ENCODE measurements at places on chromosomes 6 and 20. TPM values are rescaled to one million over a fixed set of nuclear protein-coding genes. Genes with fewer than 3 reads are reported as not detected.

- no peak for DNase-seq
These were observed 44.4 kb downstream of the TSHZ2 start for GRCh38 chr20:53016534-53017042.

- no peak for DNase-seq
These were observed 208.2 kb downstream of the COL12A1 start for GRCh38 chr6:74997646-74998045.

DNA sequence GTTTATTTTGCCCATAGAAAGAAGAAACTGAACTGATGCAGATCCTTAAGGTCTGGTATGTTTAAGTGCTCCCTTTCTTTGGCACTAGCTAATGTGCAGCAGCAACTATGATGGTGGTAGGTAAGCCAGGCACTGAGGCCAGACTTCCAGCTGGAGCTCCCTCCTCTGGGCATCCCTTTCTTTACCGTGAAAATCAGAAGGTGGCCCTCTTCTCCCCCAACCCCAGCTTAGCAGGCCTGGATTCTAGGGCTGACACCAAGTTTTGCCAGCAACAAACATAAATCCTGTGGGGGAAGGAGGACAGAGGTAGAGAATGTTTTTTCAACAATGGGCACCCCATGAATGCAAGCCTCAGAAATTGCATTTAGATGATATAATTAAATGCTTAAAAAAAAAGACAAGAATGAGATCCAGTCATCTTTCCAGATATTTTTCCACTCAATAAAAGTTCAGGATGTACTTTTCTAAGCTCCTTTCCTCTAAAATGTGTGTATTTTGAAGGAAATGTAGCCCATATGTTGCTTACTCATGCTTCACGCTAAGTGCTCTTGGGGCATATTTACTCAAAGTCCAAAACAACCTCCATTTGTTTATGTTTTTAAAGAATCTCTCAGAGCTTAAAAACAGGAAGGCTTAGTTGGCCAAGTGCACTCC is 123.9 kb upstream of the NXT1 start:
- no peak for DNase-seq

Gene MCCD1
- not detected for polyA plus RNA-seq

- DNase-seq, result no peak
These were observed 93.8 kb upstream of the RPS6KA2 start for GRCh38 chr6:166720856-166721255.

DNA sequence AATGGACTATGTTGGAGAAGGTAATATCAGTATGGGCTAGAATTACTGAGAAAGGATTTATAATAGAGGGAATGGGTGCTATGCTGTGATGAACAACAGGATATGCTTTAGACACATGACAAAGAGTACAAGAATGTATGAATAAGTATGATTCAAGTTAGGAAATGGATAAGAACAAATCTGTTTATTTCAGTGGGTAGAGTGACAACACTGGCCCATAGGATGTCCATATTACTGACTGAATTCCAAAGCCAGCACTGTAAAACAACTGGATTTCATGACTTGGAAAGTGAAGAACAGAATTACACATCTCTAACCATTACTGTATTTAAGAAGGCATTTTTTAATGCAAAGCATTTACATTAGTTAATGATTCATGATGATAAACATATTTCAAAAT is 35.9 kb downstream of the EPM2A start:
- no peak for DNase-seq

DNA sequence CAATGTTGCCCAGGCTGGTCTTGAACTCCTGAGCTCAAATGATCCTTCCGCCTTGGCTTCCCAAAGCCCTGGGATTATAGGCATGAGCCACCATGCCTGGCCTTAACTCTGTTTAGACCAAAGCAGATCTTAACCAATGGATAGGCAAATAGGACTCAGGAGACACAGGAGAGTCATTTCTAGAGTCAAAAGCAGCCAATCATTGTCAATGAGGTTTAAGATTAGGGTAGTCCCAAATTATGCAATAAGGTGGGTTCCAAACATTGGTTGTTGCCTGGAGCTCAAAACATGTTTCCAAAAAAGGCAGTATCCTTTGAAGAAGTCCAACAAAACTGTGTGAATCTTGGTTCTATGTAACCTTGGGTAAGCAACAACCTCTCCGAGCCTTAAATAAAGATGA is 95.7 kb upstream of the JARID2 start:
- DNase-seq, result no peak

Gene TUBB2B
- polyA plus RNA-seq, result 6.9 TPM

DNA sequence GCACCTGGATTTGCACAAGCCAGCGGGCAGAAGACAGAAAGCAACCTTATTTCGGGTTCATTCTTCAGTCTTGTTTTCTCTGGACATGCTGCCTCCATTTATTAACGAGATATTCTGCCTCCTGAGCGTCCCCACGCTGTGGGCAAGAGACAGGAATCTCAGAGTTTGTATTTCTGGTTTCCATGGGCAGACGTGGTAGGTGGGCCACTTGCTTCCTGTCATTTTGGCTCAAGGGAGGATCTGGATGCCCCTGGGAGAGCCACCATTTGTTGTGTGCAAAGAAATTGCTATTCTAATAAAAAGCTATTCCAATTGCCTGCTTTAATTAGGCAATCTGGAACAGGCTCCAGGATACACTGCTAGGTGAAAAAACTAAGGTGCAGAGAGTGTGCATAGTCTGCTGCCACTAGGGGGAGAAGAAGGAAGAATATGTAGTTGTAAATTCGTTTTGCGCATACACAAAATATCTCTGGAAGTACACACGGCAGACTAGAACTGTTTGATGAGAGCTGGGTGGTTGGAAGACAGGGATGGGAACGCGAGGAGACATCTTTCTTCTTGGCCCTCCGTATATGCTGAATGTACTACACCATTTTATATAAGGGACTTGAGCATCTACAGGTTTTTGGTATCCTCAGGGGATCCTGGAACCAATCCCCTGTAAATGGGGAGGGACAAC is 30.1 kb upstream of the SLC16A10 start:
- DNase-seq, result peak; percentile 38

- DNase-seq, result no peak
These were observed at the start of gene COL20A1 for GRCh38 chr20:63292904-63293303. Gene COL20A1 (plus strand): TSS chr20:63293186. CDS start chr20:63295108, 1,922 bp downstream.

Gene LPA
- polyA plus RNA-seq, result 0.22 TPM

DNA sequence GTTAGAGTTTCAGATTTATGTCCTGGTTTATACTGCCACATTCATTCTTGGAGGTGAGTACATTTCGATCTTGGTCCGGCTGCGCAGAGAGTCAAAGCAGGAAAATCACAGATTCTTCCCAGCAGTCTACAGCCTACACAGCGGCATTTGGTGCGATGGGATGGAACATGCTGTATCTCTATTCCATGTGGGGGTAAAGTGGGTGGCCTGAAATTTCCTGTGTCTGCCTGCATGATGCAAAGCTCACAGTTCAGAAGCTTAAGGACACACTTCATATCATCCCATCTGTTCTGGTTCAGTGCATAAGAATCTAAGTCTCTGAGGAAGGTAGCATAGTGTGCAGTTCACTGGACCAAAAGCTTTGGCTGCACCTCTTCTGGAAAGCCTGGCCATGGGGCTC is at the start of gene DEFB127:
Gene DEFB127 (plus strand): TSS at position 301 of the 400 bp plus-strand sequence. CDS start 91 bp downstream, at position 392.
- DNase-seq, result no peak

- no peak for DNase-seq
These were observed 118.6 kb downstream of the MOXD1 start for GRCh38 chr6:132282696-132283095.

Gene TNXB
- 9.0 TPM for polyA plus RNA-seq

Gene GRM1
- 0.04 TPM for polyA plus RNA-seq

GRCh38 chr6:142822842-142823241 is 122.1 kb downstream of the HIVEP2 start:
- no peak for DNase-seq

GRCh38 chr6:74715355-74716085 is 490.3 kb downstream of the COL12A1 start:
- no peak for DNase-seq

Gene ATRN
- 35.3 TPM for polyA plus RNA-seq

DNA sequence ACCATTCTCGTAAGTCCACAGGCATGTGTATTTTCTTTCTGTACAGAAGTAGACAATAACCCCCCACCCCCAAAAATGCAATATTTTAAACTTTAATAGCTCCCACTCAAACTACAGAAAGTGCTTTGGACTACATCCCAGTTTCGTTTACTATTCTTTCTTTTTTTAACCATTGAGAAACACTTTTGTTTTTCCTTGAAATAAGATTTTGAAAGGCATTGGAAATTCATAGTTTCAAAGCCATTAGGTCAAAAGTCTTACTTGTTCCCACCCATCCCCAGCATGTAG is 140.0 kb downstream of the KIF16B start:
- DNase-seq, result no peak

Gene MLN
- polyA plus RNA-seq, result not detected

GRCh38 chr6:30312676-30313321 is 13.9 kb upstream of the TRIM39 start:
- DNase-seq, result no peak

DNA sequence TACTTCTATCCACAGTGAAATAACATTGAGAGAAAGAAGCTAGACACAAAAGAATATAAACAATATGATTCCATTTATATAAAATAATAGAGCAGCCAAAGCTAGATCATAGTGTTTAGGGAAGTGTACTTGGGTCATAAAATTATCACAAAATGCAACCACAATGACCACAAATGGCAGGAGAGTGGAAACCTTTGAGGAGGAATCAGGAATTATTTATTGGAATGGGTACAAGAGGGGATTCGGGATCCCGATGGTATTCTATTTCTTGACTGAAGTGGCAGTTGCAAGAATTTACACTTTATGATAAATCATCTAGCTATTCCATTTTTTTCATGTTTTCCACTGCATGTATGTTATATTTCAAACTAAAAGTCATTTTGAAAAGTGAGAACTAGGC is 76.1 kb downstream of the IPCEF1 start:
- no peak for DNase-seq

Gene CDSN
- polyA plus RNA-seq, result not detected

Gene ELOVL2
- 3.4 TPM for polyA plus RNA-seq

GRCh38 chr6:52517502-52518278 is 59.2 kb downstream of the TRAM2 start:
- no peak for DNase-seq

Gene FUT9
- polyA plus RNA-seq, result 0.51 TPM

Gene PACRG
- polyA plus RNA-seq, result 6.4 TPM

DNA sequence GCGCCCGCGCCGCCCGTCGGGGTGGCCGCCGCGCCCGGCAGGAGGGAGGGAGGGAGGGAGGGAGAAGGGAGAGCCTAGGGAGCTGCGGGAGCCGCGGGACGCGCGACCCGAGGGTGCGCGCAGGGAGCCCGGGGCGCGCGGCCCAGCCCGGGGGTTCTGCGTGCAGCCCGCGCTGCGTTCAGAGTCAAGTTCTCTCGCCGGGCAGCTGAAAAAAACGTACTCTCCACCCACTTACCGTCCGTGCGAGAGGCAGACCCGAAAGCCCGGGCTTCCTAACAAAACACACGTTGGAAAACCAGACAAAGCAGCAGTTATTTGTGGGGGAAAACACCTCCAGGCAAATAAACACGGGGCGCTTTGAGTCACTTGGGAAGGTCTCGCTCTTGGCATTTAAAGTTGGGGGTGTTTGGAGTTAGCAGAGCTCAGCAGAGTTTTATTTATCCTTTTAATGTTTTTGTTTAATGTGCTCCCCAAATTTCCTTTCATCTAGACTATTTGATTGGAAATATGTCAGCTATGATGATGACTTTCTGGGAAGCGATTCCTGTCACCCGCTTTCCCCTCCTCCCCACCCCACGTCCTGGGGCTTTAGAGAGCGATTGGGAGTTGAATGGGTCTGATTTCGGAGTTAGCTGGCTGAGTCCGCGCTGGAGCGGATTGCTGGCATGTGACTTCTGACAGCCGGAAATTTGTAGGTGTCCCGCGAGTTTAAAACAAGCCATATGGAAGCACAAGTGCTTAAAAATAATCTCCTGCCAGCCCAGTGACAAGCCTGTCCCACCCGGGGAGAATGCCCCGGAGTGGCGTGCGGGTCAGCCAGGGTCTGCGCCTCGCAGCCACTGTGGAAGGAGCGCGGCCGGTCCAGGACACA is 1.1 kb downstream of the ESR1 start:
- no peak for DNase-seq

- DNase-seq, result no peak
These were observed 64.2 kb upstream of the MAP3K4 start for GRCh38 chr6:160927416-160927815.

DNA sequence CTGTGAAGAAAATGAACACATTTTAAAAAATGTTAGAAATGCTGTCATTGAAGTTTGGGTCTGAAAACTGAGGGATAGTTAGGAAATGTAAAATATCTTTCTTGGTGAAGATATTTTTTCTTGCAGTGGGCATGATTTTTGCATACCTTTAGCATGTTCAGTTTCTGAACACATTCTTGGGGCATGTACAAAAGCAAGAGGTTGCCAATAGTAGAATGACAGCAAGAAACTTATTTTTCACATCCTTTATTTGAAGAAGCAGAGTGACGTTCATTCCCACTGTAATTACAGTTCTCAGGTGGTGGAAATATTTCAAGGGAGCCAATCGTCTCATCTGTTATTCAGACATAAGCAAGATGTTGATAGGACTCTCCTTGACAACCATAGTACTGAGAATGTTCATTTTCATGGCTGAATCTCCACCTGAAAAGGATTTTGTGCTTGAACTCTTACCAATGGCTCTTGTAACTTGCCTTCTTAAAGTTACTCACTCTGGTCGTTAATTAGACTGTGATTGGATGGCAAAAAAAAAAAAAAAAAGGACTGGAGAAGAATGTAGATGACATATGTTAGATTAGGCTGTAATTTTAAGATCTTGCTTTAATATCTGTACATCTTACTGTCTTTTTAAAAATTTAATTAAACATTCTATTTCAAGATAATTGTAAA is 74.4 kb downstream of the DOK5 start:
- DNase-seq, result no peak

DNA sequence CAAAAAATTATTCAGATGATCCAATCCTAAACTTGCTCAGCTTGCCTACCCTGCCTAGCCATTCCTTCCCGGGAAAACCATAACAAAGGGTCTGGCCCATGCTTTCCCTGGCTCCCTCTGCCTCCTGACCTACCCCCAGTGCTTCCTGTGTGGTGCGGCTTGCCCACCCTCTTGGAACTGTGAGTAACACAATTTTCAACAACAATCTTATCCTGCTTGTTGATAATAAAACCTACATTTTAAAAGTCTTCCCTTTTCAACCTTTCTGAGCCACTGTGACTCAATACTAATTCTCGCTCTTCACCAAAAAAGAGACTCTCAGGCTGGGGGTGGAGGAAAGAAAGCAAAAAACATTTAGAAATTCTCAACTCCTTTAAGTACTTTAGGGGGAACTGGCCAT is 18.0 kb downstream of the EXOC2 start:
- DNase-seq, result no peak

GRCh38 chr6:125104425-125104824 is 49.1 kb upstream of the TPD52L1 start:
- no peak for DNase-seq

Measured in right lung (tissue), 10 donors.